ENCODE measurements at places on chromosomes 6 and 20.

- no peak for DNase-seq
Measured at GRCh38 chr6:16844183-16844582, 82.9 kb upstream of the ATXN1 start.

DNA sequence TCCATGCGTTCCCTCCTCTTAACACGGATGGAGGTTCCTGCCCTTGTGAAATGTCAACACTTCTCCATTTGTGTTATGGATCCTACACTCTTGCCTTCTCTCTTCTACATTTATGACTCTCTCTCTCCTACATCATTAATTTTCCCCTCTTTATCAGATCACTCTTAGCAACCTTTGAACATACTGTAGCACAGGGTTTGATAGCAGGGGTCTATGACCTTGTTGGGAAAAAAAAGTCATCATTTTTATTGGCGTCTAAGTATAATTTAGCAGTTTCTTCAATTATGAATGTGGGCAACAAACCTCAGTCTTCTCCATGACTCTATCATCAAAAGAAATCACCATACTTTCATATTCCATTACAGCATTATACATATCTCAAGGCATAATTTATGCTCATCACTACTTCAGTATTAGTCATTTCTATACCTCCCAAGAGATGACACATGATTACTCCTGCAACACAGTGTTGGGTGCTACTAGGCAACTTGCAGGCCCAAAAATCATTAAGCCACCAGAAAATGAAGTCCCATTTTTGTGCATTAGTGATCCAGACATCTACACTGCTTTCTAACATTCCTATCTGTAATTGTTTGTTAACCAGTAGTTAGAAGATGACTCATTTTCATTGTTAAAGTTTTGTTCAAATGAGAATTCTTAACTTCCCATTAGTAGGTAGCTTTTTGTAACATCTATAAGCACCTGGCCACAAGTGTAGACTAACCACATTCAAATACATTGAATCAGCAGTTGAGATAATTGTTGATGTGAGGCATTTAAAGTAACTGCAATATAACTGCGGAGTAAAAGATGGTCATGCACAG lies 9.5 kb downstream of the CYP39A1 start:
- DNase-seq: no peak

DNA sequence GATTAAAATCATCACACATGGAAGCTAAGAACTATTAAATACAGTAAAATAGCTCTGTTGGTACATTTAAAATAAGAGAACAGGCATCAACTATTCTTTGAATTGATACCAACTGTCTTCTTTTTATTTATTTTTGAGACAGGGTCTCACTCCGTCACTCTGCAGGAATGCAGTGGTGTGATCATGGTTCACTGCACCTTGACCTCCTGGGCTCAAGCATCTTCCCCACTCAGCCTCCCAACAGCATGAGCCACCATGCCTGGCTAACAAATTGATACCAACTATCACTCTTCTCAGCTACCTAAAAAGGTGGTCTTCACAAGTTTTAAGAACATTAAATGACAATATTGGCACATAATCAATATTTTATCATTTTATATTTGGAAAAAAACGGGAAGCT lies 7.8 kb upstream of the PNISR start:
- no peak for DNase-seq

- DNase-seq: no peak
Measured at GRCh38 chr20:34311118-34312023, 8.2 kb upstream of the AHCY start.
